ENCODE measurements at places on chromosomes 7 and 10. TPM values are rescaled to one million over a fixed set of nuclear protein-coding genes. Genes with fewer than 3 reads are reported as not detected.

CBX3 gene
- polyA plus RNA-seq, result 184 TPM

ZNF680 gene
- 1.4 TPM for polyA plus RNA-seq

OGA gene
- polyA plus RNA-seq, result 26.5 TPM

TMEM178B gene
- polyA plus RNA-seq, result not detected

TFPI2 gene
- 0.60 TPM for polyA plus RNA-seq

CRYGN gene
- not detected for polyA plus RNA-seq

ZNF394 gene
- polyA plus RNA-seq, result 24.8 TPM

PSAP gene
- 411 TPM for polyA plus RNA-seq

KCP gene
- 5.1 TPM for polyA plus RNA-seq

CPA2 gene
- polyA plus RNA-seq, result 12.9 TPM

NUTM2B gene
- 0.13 TPM for polyA plus RNA-seq

ZNF746 gene
- 7.6 TPM for polyA plus RNA-seq

SUPV3L1 gene
- 30.4 TPM for polyA plus RNA-seq

SPDYE8 gene
- not detected for polyA plus RNA-seq

SMO gene
- 2.5 TPM for polyA plus RNA-seq

RNF32 gene
- 1.6 TPM for polyA plus RNA-seq

HIP1 gene
- polyA plus RNA-seq, result 0.22 TPM

ADCY1 gene
- polyA plus RNA-seq, result 1.0 TPM

SRRM3 gene
- 1.6 TPM for polyA plus RNA-seq

TSPAN33 gene
- polyA plus RNA-seq, result 12.6 TPM

PCDH15 gene
- polyA plus RNA-seq, result 0.12 TPM

TAS2R5 gene
- polyA plus RNA-seq, result 0.40 TPM

GJD4 gene
- polyA plus RNA-seq, result not detected

TRIM8 gene
- polyA plus RNA-seq, result 65.1 TPM

SUGCT gene
- 1.4 TPM for polyA plus RNA-seq

MXI1 gene
- polyA plus RNA-seq, result 12.0 TPM

ZNF485 gene
- 2.4 TPM for polyA plus RNA-seq

All from small intestine (tissue), 16 donors.